ENCODE measurements at places on chromosomes 6 and 20.

DNA sequence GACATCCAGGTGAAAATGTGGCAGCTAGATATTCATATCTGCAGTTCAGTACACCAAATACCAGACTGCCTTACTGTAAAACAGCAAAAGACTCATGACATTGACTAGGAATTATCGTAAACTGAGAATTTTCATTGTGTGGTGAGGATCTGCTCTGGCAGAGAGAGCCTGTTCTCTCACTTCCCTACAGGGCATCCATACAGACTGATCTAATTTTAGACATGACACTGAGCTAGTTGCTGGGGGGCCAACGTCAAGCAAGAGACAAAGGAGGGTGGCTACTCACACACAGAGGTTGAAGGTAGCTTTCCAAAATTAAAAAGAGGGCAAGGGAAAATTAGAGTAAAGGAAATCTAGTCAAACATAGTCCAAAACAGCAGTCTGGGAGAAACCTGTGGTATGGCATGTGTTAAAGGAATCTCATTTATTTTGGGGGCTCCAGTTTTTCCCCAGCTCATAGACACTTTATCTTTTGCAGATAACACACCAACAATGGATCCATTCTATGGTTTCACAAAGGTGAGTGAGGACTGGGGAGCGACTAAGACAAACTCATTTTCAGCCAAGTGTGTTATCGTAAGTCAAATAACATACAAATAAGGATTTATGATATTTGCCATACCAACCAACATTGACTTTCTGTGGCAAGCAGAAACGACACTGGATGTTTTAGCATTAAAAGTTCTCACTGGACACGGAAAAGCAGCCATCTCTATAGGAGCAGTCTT lies 36.6 kb upstream of the NHSL1 start:
- DNase-seq = no peak

DNA sequence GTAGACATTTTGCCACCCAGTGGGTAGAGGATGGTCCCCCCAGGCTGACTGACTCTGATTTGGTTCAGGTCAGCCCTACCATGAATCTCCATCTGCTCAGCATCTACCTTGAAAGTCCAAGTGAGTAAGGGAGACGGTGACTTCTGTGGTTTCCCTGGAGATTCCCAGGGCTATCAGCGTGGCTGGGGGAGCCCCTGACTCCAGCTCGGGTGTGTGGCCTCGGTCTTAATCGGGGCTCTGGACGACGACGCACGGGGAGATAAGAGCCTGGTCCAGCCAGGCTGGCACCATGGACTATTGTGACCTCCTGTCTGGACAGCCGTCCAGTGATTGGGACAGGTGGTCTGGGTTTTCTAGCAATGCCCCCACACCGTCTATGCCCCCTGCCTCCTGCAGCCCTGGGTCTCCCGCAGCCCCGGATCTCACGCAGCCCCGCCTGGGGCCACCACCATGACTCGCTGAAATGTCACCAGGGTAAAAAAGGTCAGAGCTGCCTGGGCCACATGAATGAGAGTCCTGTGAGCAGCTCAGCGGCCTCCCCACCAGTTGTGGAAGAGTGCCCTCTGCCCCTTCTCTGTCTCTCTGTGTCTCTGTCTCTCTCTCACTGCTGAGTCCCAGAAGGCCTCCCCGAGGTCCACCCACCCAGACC lies 47.1 kb upstream of the GATA5 start:
- DNase-seq = peak; percentile 20

GRCh38 chr6:13851330-13851729 lies 37.0 kb upstream of the MCUR1 start:
- DNase-seq = no peak

GRCh38 chr6:2970753-2971419 lies 481 bp downstream of the SERPINB6 start:
- DNase-seq = peak; percentile 62

DNA sequence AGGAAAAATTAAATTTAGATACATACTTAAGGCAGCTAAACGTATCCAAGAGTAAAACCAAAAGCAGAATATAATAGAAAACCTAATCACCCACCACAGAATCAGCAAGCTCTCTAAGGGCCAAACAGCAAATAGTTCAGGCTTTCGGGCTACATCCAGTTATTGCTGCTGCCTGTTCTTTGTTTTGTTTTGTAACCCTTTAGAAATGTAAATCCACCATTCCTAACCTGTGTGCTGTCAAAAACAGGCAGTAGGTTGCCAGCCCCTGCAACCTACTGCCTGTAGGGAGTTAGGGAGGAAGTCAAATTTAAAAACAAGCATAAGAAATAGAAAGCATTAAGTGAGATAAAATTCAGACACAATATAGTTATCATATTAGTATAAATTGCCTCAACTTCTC lies 225.9 kb downstream of the PTPRT start:
- no peak for DNase-seq

GRCh38 chr20:49697071-49697470 lies 16.6 kb downstream of the B4GALT5 start:
- DNase-seq = no peak

- no peak for DNase-seq
Measured at GRCh38 chr6:16674801-16675392, 86.4 kb downstream of the ATXN1 start.
